Gastroesophageal sphincter (tissue), 4 donors: ENCODE measurements at places on chromosomes 12 and 14. TPM values are rescaled to one million over a fixed set of nuclear protein-coding genes. Genes with fewer than 3 reads are reported as not detected.

The CIDEB gene
- total RNA-seq = 7.1 TPM

GRCh38 chr12:131139363-131140068 lies 185.8 kb downstream of the ADGRD1 start:
- ATAC-seq = no peak

- no peak for ATAC-seq
Measured at GRCh38 chr12:25056011-25056410, 107.1 kb upstream of the BCAT1 start.

DNA sequence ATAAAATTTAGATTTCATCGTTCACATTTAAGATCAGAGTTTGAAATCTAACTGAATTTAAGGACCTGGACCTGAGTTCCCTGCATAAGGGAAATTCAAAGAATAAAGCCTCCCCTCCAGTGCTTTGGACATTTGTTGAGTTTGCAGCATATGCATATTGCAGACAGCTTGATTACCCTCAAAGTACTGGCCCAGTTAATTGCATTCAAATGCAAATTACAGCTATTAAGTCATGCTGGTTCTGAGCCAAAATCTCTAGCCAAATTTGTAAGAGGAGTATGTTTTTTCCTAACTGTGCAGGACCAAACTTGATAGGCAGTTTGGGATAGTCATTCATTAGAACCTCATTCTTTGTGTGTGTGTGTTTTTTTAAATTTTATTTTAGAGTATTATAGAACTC lies 9.1 kb upstream of the KIF21A start:
- ATAC-seq = no peak

DNA sequence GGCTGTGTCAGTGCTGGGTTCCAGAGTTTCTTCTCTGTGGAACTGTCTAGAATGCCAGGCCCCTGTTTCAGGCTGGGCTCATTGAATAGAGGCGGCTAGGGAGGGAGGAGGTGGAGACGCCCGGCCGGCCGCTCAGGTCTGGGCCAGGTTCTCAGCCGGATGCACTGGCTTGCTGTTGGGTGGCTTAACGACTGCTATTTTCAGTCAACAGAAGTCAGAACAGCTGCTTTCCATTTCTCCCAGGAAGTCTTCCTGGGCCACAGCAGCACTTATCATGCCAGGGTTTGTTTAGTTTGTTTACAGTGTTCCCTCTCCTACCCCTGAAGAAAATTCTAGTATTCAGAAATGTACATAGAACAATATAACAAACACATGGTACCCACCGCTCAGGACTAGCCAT lies 26.0 kb upstream of the VPS37B start:
- ATAC-seq = no peak

GRCh38 chr14:82766996-82767395 lies 1233.3 kb upstream of the SEL1L start:
- peak; percentile 41 for ATAC-seq
